ENCODE measurements at places on chromosomes 5 and 9.
A peak's percentile ranks its signal among the peaks of the same experiment; 100 is the strongest.

GRCh38 chr9:102922526-102922925 lies 72.6 kb upstream of the CYLC2 start:
- DNase-seq: no peak

DNA sequence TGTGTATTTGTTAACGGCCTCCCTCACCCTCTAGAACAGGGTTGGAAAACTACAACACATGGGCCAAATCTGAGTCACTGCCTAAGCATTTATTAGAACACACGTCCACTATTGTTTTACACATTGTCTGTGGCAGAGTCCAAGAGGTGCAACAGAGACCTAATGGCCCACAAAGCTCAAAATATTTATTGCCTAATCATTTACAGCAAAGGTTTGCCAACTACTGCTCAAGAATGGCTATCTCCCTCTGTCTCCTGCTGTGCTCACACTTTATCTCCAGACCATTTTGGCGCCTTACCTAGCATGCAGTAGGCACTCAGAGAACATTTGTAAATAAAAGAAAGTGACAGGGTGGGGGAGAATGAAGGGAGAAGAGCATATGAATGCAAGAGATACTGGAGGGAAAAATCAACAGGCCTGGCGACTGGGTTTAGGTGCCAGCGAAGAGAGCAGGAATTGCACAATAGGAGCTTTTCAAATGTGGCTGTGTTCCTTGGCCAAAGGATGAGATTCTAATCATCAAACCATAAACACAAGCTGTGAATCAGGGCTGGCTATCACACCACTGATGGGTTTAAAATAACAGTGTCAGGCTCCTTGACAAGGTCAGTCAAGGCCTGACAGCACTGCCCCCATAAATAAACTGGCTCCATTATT lies 80.3 kb downstream of the EPB41L4A start:
- DNase-seq: no peak

GRCh38 chr9:92617951-92618510 lies 51.9 kb downstream of the IPPK start:
- DNase-seq: no peak

- DNase-seq: no peak
These were observed 181.0 kb upstream of the ADCY2 start for GRCh38 chr5:7214906-7215416.

- DNase-seq: no peak
These were observed 498.0 kb downstream of the SPOCK1 start for GRCh38 chr5:137001026-137001569.

DNA sequence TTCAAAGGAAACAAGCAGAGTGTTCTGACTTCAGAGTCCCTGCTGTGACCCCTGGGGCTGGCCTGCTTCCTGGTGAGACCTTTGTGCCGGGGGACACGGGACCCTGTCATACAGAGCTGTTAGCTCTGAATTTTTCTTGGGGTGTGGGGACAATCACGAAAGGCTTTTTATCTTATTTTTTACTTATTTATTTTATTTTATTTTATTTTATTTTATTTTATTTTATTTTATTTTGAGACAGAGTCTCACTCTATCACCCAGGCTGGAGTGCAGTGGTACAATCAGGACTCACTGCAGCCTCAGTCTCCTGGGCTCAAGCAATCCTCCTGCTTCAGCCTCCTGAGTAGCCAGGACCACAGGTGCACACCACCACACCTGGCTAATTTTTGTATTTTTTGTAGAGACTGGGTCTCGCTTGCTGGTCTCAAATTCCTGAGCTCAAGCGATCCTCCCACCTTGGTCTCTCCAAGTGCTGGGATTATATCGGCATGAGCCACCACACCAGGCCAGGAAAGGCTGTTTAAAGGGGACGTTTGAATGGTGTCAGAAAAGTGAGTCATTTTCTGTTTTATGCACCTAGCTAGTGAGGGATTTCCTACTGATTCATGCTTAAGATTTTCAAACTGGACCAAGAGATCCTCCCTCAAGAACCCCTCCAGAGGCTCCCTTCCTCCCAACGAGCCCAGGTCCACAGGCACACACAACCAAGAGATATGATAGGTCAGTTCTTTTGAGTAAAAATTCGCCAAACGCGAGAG lies 75.7 kb downstream of the OLFM1 start:
- DNase-seq: no peak

DNA sequence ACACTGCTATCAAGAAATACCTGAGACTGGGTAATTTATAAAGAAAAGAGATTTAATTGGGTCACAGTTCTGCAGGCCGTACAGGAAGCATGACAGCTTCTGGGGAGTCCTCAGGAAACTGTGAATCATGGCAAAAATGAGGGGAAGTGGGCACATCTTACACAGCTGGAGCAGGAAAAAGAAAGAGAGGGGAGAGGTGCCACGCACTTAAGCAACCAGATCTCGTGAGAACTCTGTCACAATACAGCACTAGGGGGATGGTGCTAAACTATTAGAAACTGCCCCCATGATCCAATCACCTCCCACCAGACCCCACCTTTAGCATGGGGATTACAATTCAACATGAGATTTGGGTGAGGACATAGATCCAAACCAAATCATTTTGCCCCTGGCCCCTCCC lies 105.5 kb upstream of the CPLX2 start:
- DNase-seq: peak; percentile 49

GRCh38 chr9:32882705-32883104 lies 99.4 kb downstream of the TMEM215 start:
- no peak for DNase-seq

DNA sequence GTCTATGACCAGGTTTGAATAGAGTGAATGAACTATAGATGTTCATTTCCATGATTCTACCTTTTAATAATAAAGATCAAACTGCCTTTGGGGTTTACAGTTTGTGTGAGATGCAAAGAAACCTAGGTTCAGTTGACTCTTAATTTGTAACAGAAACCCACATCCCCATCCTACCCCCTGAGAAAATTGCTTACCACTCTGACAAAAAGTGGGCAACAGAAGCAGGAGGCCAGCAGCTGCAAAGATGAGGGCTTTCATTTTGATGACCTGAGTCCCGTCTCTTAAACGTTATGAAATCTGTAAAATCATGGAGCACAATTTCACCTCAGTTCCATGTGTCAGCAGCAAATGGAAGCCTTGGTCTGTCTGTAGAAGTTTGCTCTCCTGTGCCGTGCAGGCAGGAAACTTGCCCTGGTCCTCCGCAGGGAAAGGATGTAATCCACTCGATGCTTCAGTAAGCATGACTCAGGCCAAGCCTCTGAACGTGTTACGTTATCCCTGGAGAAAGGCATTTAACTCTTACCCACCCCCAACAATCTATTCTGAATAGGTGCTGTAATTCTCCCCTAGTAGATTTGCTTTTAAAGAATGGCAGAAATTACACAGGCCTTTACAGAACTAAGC lies at the start of gene F2RL2:
Gene F2RL2 (minus strand): TSS at position 431 of the 624 bp plus-strand sequence. CDS start 173 bp downstream, at position 258.
- DNase-seq: no peak

GRCh38 chr5:149503006-149503405 lies 48.2 kb downstream of the CSNK1A1 start:
- DNase-seq: no peak

DNA sequence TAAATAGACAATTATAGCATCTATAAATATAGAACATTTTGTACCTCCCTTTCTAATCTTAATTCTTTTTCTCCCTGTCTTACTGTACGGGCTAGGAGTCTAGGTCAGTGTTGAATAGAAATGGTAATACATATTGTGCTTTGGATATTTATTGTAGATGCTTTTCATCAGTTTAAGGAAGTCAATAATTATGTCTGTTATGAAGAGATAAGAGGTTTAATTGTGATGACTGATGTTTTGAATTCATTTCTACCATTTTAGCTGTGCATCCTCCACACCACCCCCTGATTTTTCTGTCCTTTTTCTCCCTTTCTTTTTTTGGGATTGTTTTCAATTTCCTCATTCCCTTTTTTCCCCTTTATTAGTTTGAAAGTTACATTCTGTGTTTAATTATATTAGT lies 95.8 kb downstream of the DOCK2 start:
- no peak for DNase-seq

DNA sequence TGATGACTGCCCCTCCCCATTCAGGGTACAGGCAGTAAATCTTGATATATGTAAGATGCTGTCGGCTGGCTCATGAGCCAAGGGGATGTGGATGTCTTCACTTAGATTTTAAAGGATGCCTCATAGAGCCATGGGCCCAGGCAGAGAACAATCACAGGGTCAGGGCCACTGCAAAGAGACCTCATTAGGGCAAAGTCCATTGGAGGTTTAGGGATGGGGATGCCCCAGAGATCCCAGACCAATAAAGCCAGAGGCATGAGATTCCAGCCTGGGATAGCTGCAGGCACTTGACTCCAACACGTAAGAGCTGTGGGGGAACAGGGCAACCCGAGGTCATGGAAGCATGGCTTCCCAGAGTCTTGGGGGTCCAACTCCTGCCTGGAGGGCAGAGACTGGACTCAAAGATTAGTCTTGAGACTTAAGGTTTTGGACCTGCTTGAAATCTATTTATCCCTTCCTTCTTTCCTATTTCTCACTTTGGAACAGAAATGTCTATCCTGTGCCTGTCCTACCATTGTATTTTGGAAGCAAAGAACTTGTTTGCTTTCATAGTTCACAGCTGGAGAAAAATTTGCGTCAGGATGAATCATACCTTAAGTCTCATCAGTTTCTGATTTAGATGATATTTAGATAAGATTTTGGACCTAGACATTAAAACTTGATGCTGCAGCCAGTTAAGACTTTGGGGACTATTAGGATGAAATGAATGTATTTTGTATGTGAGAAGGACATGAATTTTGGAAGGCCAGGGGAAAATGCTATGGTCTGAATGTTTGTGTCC lies 101.3 kb upstream of the ADRA1B start:
- DNase-seq: no peak

- no peak for DNase-seq
These were observed 20.9 kb downstream of the MORN5 start for GRCh38 chr9:122180633-122181032.

DNA sequence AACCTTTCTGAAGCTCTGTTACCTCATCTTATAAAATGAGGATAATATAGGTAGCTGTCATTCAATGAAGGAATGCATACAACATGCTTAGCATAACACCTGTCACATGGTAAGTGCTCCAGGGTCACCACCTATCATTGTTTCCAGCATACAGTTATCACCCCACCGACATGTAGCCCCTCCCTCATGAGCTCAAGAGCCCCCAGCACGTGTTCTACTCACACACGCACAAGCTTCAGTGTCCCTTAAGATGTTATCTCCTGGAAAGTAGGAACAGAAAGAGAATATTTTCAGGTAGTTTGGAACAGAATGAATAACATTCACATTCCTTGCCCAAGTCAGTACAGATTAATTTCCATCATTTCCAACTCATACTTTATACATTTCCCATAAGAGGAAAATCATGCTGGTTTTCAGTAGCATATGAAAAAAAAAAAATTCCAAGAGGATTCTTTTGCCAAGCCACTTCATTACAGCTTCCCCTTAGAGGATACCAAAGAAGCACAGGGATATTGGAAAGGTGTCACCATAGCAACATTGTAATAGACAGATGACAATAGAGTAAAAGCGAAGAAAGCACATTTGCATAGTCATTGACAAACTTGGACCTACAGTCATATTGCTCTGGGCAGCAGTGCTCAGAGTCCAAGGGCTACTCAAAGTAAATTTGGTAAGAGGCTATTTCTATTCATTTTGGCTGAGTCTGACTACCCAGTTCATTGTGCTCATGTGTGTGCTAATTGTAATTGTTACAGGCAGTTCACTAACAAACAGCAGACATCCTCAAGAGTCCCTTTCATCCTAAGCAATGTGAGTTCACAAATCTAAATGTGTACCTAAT lies 1.5 kb upstream of the MOB3B start:
- DNase-seq: no peak

- DNase-seq: no peak
These were observed 115.0 kb upstream of the SLIT3 start for GRCh38 chr5:169415948-169416347.

DNA sequence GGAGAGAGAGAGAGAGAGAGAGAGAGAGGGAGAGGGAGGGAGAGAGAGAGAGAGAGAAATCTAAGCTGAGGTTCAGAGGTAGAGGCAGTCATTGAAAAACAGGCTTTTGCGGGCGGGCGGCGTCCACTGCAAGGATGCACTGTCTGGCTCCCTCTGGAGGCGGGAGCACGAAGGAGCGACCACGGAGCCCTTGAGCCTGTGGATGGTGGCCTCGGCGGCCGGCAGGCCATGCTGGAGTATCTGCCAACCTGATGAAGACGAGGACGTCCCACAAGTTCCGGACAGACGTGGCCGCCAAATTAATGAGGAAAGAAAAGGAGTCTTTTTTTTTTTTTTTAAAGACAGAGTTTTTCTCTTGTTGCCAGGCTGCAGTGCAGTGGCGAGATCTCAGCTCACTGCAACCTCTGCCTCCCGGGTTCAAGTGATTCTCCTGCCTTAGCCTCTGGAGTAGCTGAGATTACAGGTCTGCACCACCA lies 2.2 kb upstream of the CCDC125 start:
- DNase-seq: peak; percentile 85

DNA sequence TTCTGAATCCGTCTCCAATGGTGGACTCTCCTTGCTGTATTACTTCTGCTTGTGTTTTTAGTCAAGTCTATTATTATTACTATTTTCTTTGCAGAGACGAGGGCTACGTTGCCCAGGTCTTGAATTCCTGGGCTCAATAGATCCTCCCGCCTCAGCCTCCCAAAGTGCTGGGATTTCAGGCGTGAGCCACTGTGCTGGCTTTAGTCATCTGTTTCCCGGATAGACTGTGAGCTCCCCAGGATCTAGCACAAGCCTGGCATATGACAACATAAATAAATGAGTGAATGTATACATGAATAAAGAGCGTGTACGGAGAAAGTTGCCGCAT lies 439 bp upstream of the DDX46 start:
- DNase-seq: no peak

GRCh38 chr9:1469996-1470395 lies 419.8 kb downstream of the DMRT2 start:
- no peak for DNase-seq

GRCh38 chr9:33117306-33117705 lies 40.8 kb upstream of the SMU1 start:
- DNase-seq: no peak

DNA sequence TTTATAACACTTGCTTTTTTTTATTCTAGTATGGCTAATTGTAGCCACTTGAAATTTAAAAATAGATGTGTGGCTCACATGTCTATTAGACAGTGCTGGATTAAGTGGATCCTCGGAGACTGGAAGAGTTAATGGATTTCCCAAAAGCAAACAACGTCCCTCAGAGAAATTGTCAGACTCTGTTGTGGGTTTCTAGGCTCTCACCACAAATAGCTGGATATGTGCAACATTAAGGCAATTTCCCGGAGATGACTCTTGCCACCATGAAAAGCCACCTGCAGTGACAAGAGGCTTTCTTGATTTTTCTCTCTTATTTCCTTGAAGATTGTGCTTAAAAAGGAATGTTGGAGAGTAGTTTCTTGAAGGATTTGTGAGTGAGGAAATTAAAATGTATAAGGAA lies 43.2 kb downstream of the TMEM167A start:
- DNase-seq: no peak

DNA sequence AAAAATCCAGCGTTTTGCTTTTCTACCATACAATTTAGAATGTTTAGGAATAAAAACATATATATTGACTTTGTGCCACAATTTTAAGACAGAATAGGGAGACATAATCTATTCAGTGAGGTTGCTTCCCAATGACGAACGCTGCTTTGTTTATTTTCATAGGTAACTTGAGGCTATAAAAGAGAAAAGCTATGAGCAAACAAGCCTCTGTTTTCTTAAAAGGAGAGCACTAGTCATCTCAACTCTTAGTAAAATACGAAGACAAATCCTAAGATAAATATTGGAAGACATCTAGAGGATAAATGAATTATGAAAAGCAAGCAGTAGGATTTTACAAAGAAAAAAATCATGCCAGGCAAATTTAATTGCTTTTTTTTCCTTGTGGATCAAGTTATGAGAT lies 363.6 kb downstream of the ANXA1 start:
- no peak for DNase-seq

GRCh38 chr9:132651259-132651658 lies 18.5 kb downstream of the DDX31 start:
- peak; percentile 29 for DNase-seq
